Right renal cortex interstitium (tissue), 3 donors: ENCODE measurements at places on chromosomes 7 and 10. TPM values are rescaled to one million over a fixed set of nuclear protein-coding genes. Genes with fewer than 3 reads are reported as not detected.

Gene OR13A1
- polyA plus RNA-seq = not detected

Gene NKX2-3
- polyA plus RNA-seq = not detected

Gene STEAP1
- 10.7 TPM for polyA plus RNA-seq

Gene TMEM176B
- polyA plus RNA-seq = 87.1 TPM

Gene PRSS37
- 0.08 TPM for polyA plus RNA-seq

Gene AKR1C2
- polyA plus RNA-seq = 10.2 TPM

Gene GPR15LG
- 0.36 TPM for polyA plus RNA-seq

Gene ANKRD30A
- polyA plus RNA-seq = not detected

Gene RPEL1
- 0.18 TPM for polyA plus RNA-seq

Gene TBL2
- 40.2 TPM for polyA plus RNA-seq

Gene ZWINT
- 57.7 TPM for polyA plus RNA-seq

Gene ZP3
- 10.1 TPM for polyA plus RNA-seq

Gene AOAH
- polyA plus RNA-seq = 2.5 TPM
